ENCODE measurements at places on chromosomes 3 and 15.

DNA sequence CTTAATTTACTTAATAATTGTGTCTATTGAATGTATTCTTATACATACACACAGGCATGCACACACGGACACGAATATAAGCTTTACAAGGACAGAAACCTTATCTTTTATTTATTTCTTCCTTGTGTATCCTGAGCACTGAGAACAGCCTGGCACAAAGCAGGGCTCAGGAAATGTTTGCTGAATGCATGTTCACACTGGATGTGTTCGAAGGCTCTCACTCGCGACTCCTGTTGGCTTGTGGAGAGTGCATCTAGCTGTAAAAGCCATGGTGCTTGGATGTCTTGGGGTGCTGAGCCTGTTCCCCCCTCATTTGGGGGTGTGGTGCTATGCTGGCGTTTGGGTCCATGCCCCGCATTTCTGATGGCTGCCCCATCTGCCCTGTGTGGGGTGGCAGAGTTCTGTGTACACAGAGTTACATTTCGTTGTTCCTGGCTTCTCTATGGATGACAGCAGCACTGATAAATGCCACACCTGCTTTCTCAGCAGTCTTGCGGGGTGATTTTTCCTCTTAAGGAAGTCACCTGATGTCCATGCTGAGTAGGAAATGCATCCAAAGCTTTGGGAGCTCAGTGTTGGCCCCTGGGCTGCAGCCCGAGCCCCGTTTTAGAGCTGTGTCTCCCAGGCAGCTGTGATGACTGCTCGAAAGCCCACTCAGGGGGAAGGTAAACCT lies 148.5 kb downstream of the IGF1R start:
- DNase-seq, result no peak

DNA sequence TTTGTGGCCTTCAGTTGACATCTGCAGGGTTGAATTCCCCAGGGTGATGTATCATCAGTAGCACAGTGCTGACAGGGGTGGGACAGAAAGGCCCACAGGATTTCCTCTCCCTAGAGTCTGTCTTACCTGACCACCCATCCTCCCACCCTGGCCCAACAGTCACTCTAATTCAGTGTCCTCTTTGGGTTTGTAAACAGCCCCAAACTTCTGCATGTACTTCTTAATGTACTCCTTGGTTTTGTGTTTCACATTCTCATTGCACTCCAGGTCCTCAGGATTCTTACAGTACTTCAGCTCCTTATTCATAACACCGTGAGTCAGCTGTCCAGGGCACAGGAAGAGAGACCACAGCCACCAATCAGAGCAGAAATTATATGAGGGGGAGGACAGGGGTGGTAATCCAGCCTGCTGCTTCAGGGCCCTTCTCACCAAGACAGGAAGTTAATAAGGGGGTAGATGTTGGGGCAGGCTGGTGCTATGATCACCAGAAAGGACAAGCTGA lies 37.5 kb downstream of the NBEAL2 start:
- peak; percentile 32 for DNase-seq

DNA sequence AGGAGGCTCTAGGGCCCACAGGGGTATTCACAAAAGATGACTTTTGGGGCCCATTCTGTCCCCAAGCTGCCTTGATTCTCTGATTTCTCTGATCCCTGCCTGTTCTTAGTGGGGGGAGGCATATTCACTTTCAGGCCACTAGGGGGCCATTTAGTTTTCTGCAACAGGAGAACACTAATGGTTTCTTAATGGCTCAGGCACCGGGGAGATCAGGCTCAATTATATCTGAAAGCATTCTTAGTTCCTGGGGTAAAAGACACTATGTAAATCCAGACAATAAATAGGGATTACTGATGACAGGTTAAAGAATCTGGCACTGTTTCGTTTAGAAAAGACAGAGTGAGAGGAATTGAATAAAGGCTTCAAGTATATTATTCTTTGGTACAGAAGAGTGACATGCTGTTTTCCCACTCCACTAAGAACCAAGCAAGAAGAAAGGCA lies 2.5 kb upstream of the INAFM2 start:
- peak; percentile 66 for DNase-seq

GRCh38 chr3:123834631-123835030 lies 49.5 kb downstream of the MYLK start:
- no peak for DNase-seq

DNA sequence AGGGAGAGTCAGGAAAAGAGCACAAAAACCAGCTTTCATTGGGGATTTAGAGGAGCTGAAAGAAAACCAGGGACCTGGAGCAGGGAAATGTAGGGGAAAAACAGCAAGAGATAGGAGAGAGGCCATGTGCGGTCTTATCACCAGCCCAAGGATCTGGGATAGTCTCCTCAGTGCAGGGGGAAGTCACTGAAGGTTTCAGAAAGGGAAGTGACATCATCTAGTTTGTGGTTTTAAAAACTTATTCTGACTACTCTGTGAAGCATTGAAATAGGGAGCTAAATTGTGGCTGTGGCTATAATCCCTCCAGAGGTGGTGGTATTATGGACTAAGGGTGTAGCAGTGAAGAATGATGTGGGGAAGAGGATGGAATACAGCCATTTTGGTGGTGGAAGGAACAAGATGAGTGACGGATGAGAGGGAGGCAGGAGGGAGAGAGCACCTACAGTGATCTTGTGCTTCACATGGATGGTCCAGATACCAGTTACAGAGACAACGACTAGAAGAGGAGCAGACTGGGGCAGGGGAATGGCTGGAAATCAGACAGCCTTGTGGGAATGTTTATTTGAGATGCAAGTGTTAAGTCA lies 72.7 kb downstream of the HMG20A start:
- DNase-seq, result no peak

DNA sequence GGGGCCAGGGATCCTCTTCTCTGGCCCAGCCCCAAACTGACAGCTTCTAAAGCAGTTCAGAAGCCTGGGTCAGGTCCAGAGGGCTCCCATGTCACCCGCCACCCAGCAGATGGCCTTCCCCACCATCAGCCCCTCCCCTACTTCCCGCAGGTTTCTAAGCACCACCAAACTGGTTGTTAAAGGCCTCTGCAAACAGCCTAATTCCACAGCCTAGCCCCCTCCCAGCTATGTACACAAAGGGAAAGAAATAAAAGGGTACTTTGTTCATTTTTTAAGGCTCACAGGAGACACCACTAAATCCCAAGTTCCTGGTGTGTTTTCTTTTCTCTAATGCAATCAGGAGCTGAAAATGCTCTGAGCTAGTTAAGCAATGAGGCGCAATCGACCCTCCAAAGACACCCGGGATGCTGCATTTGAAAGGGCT lies 30.6 kb downstream of the PLCH1 start:
- no peak for DNase-seq

DNA sequence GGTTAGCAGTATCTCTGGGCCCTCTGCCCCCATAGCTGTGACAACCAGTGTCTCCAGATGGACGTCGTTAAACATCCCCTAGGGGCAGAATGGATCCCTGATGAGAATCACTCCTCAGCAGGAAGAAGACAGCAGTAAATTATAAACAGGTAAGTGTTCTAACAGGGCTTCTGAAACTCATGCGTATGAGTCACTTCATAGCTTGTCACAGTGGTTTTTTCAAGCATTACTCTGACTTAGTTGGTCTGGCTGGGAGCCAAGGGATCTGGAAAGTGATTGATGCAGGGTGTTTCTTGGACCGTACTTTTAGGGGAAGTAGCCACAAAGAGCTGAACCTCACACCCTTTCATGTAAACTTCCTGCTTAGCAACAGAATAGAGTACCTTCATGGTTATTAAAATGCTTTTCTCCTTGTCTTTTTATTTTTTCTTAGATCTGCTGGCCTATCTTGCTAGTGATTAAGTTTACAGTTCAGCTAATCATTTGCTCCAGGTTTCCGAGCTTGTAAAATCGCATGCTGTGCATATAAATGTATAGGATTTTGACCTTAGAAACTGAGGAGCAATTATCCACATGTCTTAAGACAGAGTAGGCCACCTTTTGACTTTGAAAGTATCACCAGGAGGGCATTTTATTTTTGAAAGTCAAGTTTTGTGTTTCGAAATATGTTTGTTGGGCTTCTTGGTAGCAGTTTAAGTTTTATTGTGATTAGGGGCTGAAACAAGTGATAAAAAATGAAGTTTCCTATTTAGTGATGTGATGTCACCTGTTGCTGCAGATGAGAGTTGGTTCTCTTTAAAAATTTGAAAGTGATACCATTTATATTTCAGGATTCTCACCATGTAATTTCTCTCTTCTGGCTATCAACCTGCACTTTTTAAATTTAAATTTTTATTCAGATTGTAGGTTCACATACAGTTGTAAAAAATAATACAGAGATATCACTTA lies 333.9 kb downstream of the PTPRG start:
- no peak for DNase-seq

DNA sequence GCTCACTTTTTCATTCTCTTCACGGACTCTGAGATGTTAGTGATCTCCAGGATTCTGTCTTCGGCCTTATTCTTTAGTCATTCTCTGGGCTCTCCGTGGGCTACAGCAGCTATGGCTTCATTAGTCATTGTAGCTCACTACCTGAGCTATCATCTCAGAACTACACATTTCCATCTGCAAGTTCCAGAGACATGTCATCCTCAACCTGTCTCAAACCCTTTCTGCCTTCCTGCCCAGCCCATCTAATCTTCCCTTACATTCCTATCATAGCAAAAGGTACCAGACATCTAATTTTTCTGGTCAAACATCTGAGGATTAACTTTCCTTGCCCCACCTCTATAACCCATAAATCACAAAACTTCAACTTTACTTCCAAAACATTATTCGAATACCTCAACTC lies 13.2 kb downstream of the TSPAN3 start:
- DNase-seq, result no peak

GRCh38 chr3:64203969-64204908 lies 21.0 kb downstream of the PRICKLE2 start:
- no peak for DNase-seq

DNA sequence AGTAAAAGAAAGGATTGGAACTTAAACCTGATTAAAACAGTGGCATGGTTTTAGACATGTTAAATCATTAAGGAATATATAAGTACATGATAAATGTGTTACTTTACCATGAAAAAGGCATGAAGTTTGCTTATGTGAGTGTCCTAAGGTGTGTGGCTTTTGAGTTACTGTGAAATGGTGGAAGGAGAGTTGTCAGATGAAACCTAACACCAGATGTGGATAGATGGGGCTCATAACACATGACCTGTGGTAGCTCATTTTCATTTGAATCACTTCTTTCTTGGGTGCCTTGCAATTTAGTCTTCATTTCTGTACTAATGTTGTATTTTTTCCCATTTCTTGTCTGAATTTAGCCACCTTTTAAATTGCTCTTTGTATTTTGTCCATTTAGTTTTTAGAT lies 13.0 kb downstream of the MEF2A start:
- DNase-seq, result no peak

GRCh38 chr15:86872782-86873181 lies 793.1 kb downstream of the AGBL1 start:
- DNase-seq, result no peak

DNA sequence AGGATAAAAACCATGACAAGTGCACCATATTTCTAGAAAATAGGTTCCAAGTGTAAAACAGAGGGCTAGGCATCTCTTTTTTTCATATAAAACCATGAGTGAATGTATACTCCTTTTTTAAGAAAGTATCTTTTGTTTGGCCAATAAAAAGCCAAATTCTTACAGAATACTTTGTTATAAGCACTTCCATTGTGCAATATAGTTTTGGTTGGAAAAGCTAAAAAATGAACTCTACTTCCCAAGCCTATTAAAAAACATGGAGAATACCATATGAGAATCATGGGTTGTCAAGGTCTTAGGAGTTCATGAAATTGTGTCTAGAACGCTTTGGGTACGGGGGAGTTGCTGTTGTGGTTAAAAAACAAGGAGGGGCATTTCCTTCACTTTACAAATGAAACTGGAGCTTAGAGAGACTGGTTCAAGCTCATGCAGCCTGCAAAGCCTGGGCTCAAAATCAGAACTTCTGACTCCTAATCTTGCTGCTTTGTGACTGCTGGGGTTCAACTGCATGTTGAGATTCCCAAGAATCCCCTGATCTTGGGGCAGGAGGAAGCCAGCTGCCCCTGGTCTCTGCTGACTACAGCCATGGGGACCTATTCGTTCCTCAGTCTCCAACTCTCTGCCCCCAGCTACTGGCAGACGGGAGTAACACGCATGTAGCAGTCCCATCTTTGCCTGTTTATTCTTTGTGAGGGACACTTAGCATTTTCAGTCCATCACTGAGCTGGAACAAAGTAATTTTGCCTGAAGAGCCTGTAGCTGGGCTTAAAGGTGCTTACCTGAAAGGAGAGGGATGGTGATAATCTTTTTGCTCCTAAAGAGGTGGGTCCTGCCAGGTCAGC lies 229.1 kb downstream of the CHST2 start:
- DNase-seq, result no peak

DNA sequence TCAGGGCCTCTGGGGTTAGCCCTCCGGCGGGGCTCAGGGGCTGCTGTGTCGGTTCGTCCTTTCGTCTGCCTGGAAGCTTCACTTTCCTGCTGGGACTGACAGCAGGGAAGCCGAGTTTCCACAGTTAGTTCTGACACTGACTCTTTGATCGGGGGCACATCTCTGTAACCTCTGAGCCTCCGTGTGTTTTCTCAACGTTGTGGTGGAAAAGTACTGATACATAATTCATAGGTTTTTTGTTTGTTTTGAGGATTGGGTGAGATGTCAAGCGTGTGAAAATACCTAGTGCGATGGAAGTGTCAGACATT lies 481 bp downstream of the AP4E1 start:
- DNase-seq, result no peak

DNA sequence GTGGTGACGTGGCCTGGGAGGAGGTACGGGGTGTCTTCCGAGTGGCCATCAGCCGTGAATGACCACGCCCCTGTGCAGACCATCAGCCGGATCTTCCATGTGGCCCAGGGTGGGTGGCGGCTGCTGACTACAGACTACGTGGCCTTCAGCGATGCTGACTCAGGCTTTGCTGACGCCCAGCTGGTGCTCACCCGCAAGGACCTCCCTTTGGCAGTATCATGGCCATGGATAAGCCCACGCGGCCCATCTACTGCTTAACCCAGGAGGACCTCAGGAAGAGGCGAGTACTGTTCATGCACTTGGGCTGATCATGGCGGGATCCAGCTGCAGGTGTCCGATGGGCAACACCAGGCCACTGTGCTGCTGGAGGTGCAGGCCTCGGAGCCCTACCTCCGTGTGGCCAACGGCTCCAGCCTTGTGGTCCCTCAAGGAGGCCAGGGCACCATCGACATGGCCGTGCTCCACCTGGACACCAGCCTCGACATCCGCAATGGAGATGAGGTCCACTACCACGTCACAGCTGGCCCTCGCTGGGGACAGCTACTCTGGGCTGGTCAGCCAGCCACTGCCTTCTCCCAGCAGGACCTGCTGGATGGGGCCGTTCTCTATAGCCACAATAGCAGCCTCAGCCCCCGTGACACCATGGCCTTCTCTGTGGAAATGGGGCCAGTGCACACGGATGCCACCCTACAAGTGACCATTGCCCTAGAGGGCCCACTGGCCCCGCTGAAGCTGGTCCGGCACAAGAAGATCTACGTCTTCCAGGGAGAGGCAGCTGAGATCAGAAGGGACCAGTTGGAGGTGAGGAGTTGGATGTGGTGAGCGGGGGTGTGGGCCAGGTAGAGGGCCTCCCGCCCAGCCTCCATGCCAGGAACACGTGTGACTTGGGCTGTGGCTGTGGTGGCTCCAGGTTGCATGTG lies 178.4 kb downstream of the TBC1D2B start:
- no peak for DNase-seq

- no peak for DNase-seq
Measured at GRCh38 chr3:38731522-38731921, 82.0 kb upstream of the SCN5A start.

- DNase-seq, result no peak
Measured at GRCh38 chr15:47289656-47290055, 427.6 kb upstream of the SEMA6D start.

- DNase-seq, result no peak
Measured at GRCh38 chr3:27193056-27193455, 176.1 kb downstream of the NEK10 start.
